ENCODE measurements at places on chromosomes 5 and 9.

DNA sequence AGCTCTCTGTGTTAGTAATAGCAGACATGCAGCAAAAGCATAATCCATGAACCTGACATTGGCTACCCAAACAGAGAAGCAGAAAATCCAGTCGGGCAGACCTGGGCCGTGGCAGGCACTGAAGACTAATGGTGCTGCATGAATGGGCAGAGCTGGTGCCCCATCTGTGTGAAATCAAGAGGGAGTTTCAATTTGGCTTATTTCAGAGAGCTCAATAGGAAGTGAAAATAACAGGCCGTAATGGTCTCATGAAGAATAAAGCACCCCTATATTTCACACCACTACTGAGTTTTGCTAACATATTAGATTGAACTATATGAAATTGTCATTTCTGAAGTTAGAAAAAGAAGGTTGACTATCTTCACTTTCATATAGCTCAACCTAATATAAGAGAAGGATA, 149.7 kb downstream of the ENC1 start:
- DNase-seq: no peak

- no peak for DNase-seq
Observed at GRCh38 chr5:90184764-90185163, 224.8 kb downstream of the CETN3 start.

DNA sequence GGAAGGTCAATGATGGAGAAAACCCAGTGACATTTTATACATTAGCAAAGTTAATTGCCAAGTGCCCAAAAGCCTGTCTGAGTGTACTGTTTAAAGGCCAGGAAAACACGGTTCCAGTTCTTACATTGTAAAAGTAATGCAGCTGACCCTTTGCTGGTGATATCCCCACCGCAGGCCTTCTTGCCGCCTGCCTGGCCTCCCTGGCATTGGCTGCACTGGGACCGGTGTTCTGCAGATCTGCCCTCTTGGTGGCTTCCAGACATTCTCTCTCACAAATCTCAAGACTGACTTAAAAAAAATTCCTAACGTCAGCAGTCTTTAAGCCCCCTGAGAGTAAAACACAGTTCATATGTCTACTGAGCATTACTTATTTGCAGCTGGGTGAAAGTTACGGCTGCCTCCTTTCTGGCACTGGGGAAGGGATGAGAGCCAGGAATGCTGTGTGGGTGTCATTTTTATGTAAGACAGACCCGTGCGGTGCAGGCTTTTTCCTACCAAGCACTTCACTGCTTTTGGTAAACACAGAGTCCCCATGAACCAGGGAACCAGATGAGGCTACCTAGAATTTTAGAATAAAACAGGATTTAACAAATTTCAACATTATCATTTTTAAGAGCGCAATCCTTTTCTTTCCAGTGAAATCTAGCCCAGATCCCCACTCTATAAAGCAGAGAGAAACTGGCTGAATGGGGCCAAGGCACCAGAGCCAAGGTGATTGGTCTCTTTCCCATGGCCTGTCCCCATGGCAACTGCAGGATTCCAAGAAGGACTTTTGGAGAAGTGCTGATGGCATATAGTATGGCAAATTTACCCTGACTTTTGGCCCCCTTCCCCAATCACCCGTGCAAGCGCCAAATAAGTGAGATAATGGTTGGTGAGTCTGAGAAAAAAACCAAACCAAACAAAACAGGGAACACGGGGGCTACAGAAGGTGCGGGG, 80.8 kb downstream of the LMNB1 start:
- no peak for DNase-seq

- DNase-seq: no peak
Observed at GRCh38 chr9:37386988-37387387, 35.5 kb upstream of the GRHPR start.

- no peak for DNase-seq
Observed at GRCh38 chr5:169352901-169353300, 52.0 kb upstream of the SLIT3 start.

- peak; percentile 95 for DNase-seq
Observed at GRCh38 chr5:116492016-116492623, 82.5 kb downstream of the SEMA6A start.

DNA sequence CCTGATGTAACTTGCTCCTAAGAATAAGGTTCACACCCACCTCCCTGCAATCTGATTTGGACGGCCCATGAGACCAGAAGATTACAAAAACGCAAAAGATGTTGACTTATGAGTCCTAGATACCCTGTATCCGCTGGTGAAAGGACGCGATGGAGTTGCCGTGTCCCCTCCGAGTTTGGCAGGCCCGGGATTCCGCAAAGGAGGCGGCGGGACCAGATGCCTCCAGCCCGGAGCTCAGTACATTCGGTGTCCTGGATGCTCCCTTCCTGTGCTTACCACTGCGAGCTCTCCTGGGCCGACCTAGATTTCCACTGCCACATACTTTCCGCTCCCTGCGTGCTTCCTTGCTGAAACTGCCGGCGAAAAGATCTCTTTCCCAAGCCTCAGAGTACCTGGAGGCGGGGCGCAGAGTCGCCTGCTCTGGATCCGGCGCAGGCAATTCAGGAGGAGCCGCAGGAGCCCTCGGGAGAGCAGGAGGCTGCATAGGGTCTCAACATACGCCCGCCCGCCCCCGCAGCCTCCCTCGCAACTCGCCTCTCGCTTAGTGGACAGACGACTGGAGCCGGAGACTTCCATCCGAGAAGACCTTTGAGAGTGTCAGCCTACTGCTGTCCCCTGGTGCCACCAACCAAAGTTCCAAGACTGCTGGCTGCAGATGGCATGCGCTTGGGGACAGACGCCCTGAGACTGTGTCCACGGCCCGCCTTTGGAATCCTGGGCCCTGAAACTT, 39.8 kb downstream of the ANXA2R start:
- peak; percentile 57 for DNase-seq

- DNase-seq: no peak
Observed at GRCh38 chr9:15176836-15177235, 130.2 kb downstream of the TTC39B start.

- DNase-seq: peak; percentile 73
Observed at GRCh38 chr5:126462239-126463014, 39.2 kb downstream of the GRAMD2B start.

All from iris pigment epithelial cell (primary cell).